Thoracic aorta (tissue), 2 donors: ENCODE measurements at places on chromosomes 12 and 14. TPM values are rescaled to one million over a fixed set of nuclear protein-coding genes. Genes with fewer than 3 reads are reported as not detected.

DNA sequence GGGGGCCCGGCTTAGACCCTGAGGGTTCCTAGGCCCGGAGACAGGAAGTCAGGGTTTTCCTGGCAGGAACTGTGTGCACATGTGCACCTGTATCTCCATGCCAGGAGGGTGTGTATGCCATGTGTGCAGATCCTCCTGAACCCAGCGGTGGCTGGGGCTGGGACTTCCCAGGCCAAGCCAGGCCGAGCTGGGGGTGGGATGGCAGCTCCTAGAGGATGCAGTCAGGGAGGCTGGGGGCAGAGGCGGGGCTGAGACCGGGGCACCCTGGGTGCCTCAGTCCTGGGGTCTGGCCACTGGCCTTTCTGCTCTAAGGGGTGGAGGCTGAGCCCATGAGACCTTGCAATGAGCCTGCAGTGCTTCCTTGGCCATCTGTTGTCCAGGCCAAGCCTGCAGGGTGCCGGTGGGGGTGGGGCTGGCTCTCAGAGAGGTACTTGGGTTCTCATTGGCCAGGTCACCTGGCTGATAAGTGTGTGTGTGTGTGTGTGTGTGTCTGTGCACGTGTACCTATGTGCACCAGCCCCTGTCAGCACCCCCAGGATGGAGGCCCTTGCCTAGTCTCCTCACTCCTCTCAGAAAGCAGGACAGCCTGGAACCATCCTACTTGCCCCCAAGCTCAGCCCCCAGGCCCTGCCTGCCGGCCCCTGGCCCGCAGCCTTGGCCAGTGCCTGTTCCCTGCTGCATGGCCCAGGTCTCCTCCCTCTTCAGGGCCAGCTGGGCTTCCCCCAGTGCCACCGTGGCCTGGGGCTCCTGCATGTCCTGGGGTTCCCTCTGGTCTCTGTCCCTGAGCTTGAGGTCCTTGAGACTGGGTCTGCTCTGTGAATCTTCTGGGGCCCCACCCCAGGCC, 10.6 kb upstream of the TNFAIP2 start:
- H3K4me1 ChIP-seq, result peaks cover 19% of the 10 kb centered on the region
- no peaks in the 10 kb centered on the region for H3K36me3 ChIP-seq
- no peak overlapping the region for H3K4me3 ChIP-seq
- DNase-seq, result no peak
- H3K27ac ChIP-seq, result no peak overlapping the region

Gene GPR68
- 2.0 TPM for total RNA-seq

DNA sequence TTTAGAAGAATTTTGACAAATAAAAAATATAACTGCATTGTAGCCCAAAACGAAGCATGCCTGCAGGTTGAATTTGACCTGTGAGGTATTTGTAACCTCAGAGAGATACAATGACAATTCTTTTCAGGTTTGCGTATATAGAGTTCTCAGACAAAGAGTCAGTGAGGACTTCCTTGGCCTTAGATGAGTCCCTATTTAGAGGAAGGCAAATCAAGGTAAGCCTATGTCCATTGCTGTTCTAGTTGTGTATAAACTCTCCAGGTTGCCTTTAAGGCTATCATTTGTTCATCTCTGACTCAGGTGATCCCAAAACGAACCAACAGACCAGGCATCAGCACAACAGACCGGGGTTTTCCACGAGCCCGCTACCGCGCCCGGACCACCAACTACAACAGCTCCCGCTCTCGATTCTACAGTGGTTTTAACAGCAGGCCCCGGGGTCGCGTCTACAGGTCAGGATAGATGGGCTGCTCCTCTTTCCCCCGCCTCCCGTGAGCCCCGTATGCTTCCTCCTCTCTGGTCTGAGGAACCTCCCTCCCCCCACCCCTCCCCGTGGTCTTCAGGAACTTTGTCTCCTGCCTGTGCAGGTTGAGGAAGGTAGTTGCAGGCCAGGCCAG, 2.7 kb downstream of the PABPN1 start:
- no peaks in the 10 kb centered on the region for H3K27me3 ChIP-seq
- DNase-seq, result no peak
- no peak overlapping the region for H3K4me3 ChIP-seq
- peaks cover 19% of the 10 kb centered on the region for H3K36me3 ChIP-seq

DNA sequence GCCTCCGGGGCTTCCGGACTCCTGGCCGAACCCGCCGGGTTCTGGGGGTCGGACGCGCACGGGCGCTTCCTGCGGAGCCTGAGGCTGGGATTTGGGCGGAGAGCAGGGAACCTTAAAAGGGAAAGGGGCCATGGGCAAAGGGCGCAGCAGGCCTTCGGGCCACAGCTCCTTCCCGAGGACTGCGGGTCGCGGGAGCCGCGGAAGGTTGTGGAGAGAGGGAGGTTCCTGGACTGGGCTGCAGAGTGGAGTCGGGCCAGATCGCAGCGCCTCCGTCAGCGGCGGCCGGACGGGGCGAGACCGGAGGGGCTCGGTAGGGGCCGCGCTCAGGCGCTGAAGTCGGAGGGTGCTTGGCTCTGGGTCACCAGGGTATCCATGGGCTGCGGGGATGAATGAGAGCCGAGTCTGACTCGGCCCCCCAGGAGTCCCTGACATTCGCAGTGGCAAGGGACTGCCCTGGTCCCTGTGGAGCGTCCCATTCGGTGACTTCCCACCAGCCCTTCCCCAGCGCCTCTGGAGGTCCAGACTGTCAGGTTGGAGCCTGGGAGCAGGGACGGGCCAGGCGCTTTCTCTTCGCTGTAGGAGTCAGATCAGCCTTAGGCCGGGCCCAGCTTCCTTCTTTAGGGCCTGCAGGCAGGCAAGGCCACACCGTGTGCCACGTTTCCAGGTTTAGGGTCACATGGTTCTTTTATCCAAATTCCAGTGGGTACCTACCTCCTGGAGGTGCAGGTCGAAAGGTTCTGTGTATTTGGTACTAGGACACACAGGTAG, 938 bp upstream of the SLC25A29 start:
- no peaks in the 10 kb centered on the region for H3K27me3 ChIP-seq
- H3K4me1 ChIP-seq, result no peaks in the 10 kb centered on the region
- H3K36me3 ChIP-seq, result no peaks in the 10 kb centered on the region
- H3K4me3 ChIP-seq, result peak overlapping the region; percentile 93

DNA sequence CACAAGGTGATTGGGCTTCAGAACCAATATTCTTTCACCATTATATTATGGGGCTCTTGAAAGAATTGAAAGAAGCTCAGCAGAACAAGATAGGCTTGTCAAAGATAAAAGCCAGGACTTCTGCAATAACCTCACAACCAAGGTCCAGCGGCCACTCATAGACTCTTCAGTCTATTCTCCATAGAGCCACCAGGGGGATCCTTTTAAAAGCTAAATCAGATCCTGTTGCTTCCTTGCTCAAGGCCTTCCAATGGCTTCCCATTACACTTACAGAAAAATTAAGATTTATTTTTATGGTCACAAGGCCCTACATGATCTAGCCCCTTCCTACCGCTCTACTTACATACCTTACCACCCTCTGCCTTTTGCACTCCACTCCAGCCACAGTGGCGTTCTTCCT, 169.6 kb downstream of the C12orf42 start:
- no peaks in the 10 kb centered on the region for H3K4me1 ChIP-seq
- DNase-seq, result no peak
- H3K36me3 ChIP-seq, result no peaks in the 10 kb centered on the region
- H3K27ac ChIP-seq, result no peak overlapping the region
- no peaks in the 10 kb centered on the region for H3K27me3 ChIP-seq
- no peak overlapping the region for H3K4me3 ChIP-seq

DNA sequence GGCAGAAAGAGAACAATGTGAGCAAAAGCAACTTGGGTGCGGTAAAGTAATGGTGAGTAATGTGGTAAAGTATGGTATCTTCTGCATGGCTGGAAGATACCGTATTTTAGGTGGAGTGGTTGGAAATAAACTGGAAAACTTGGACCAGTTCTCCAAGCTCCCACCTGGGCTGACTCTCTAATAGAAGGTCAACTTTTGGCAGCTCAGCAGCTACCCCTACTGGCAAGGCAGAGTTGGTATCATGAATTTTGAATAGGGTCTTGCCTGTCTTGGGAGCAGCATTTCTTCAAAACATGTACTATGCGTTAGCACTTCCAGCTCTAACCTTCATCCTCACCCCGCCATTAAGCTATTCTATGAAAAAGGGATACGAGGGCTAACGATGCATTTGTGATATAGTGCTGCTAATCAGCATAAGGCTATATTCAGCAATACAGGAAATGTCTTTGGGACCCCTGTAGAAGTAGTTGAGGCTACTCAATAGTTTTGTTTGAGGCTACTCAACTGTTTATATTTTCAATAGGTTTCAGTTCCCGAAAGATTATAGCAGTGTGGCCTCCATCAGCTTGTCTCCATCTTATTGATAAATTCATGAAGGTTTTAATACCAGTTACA, 276.3 kb upstream of the FAR2 start:
- H3K27me3 ChIP-seq, result no peaks in the 10 kb centered on the region
- H3K4me3 ChIP-seq, result no peak overlapping the region
- no peak overlapping the region for H3K27ac ChIP-seq
- H3K36me3 ChIP-seq, result no peaks in the 10 kb centered on the region
- no peak for DNase-seq

Gene SPIC
- not detected for total RNA-seq

Gene PSMC1
- total RNA-seq, result 95.7 TPM

- no peaks in the 10 kb centered on the region for H3K27me3 ChIP-seq
- H3K4me1 ChIP-seq, result peaks cover 11% of the 10 kb centered on the region
- H3K36me3 ChIP-seq, result peaks cover 9% of the 10 kb centered on the region
- no peak overlapping the region for H3K4me3 ChIP-seq
- no peak for DNase-seq
- H3K27ac ChIP-seq, result no peak overlapping the region
These were observed 34.2 kb downstream of the ARID4A start for GRCh38 chr14:58332561-58332960.

GRCh38 chr12:108696111-108696995, 35.0 kb downstream of the CORO1C start:
- no peaks in the 10 kb centered on the region for H3K36me3 ChIP-seq
- peaks cover 64% of the 10 kb centered on the region for H3K4me1 ChIP-seq
- H3K27ac ChIP-seq, result peak overlapping the region; percentile 62

- H3K4me3 ChIP-seq, result no peak overlapping the region
- no peaks in the 10 kb centered on the region for H3K27me3 ChIP-seq
- no peaks in the 10 kb centered on the region for H3K4me1 ChIP-seq
- peaks cover 4% of the 10 kb centered on the region for H3K36me3 ChIP-seq
- DNase-seq, result no peak
These were observed 26.2 kb downstream of the EVL start for GRCh38 chr14:100091386-100091785.

DNA sequence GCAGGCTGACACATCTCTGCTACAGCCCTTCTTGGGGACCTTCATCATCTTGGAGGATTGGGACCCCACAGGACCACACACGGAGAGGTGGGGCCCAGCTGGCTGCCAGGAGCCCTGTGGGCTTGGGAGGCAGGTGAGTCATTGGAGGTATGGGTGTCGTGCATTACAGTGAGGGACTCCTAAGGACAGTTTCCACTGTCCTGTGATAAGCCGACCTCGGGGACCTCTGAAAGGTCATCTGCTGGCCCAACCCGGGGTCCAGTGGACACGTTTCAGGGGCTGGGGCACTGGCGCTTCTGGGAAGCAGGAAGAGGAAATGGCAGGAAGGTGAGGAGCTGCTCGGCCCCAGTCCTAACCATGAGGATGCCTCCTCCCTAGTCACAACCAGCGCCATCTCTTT, 238.0 kb downstream of the BCL11B start:
- H3K4me1 ChIP-seq, result peaks cover 15% of the 10 kb centered on the region
- no peak overlapping the region for H3K27ac ChIP-seq
- no peaks in the 10 kb centered on the region for H3K27me3 ChIP-seq
- no peaks in the 10 kb centered on the region for H3K36me3 ChIP-seq
- no peak overlapping the region for H3K4me3 ChIP-seq
